CD8-positive, alpha-beta T cell (primary cell): ENCODE measurements at places on chromosomes 6 and 20. TPM values are rescaled to one million over a fixed set of nuclear protein-coding genes. Genes with fewer than 3 reads are reported as not detected.

Gene ETV7
- total RNA-seq: not detected

Gene TGM3
- not detected for total RNA-seq

Gene TFAP2B
- not detected for total RNA-seq

Gene PSORS1C2
- total RNA-seq: not detected

Gene NHLRC1
- 0.28 TPM for total RNA-seq

Gene ELOVL2
- total RNA-seq: not detected

Gene NOTCH4
- total RNA-seq: not detected

Gene EDN1
- total RNA-seq: 1.0 TPM

Gene KIF16B
- total RNA-seq: 4.9 TPM

Gene DDAH2
- total RNA-seq: 3.4 TPM

Gene SCUBE3
- total RNA-seq: not detected

Gene OXT
- total RNA-seq: 1.2 TPM

Gene GINS1
- 0.28 TPM for total RNA-seq

Gene NT5E
- total RNA-seq: 12.7 TPM

Gene OVOL2
- total RNA-seq: not detected

Gene TFAP2D
- not detected for total RNA-seq

Gene MCCD1
- not detected for total RNA-seq

Gene TNFRSF6B
- total RNA-seq: 3.0 TPM

Gene RIMS1
- not detected for total RNA-seq

Gene HSPA1A
- 2.1 TPM for total RNA-seq

Gene TRIM15
- not detected for total RNA-seq

Gene FAM184A
- 0.50 TPM for total RNA-seq

Gene PRDM13
- not detected for total RNA-seq
